Stimulated activated CD4-positive, alpha-beta T cell treated with anti-CD3 and anti-CD28 coated beads, Interleukin-4, amount 100 ng/mL, for 4 hours (primary cell): ENCODE measurements at places on chromosomes 16 and 17.

DNA sequence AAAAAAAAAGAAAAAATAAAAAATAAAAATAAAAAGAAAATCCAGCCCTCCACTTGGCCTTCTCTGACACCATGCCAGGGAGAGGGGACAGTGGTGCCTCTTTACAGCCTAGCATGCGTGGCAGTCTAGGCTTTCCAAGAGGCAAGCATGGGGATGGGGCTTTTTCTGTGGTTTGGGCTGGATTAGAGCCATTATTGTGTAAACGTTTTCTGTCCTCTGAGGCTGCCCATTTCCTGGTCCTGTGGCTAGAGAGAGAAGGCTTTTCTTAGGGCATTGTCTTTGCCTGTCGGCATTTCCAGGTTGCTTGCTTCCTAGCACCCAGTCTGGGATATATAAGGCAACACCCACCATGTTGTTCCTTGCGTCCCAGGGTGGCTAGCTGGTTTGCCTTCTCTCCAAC, 2.7 kb upstream of the DHRS7B start:
- DNase-seq = no peak

DNA sequence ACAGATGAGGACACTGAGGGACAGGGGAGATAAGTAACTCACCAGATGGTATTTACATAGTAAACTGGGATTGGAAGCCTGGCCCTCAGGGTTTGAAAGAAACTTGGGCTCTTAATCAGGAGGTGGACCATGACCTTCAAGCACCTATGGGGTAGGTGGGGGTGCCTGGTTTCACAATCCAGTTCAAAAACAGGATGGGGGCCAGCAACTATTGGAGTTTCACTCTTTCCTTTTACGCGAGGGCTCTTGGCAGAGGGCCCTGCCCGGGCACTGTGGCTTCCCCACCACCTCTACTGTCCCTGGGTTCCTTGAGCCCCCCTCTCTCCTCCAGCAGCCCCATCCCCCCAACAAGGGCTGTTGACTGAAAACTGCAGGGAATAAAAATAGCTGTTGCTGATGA, 11.3 kb upstream of the PRR29 start:
- DNase-seq = no peak

GRCh38 chr17:57987581-57988300, at the start of gene VEZF1:
TSS of gene VEZF1 (minus strand) at chr17:57988254. CDS start at chr17:57988111, 143 bp downstream.
- peak; percentile 76 for DNase-seq

DNA sequence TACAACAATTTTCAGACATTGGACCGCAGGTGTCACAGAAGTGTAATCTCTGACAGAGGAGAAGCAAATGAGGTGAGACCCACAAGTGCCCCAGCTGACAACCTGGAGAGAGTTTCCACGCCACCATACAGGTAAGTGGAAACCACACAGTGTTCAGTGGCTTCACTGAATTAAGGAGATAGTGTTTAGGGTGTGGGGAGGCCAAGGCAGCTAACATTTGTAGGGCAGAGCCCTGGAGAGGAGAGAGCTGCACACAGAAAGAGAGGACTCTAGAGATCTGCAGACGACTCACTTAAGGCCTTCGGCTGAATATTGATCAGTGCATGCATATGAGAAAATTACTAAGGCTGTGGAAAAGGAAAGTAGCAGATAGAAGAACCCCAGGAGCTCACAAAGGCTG, 228.9 kb upstream of the TNRC6C start:
- no peak for DNase-seq

DNA sequence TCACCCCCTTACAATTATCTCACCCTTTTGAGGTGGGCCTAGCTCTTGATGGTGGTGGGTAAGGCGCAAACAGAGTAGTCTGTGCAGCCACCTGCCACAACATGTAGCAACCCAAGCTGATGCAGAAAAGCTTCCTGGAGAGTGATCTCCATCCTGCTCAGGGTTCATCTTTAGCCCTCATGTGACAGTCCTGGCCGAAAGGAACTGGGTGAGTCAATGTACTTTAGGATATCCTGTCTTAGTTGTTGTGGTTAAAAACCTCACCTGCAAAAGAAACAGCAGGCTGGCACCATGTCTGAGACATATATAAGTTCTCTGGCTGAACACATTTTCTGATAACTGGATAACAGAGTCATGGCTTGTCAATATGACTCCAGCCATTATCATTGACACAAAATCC, 183.5 kb upstream of the CPHXL start:
- DNase-seq = no peak

DNA sequence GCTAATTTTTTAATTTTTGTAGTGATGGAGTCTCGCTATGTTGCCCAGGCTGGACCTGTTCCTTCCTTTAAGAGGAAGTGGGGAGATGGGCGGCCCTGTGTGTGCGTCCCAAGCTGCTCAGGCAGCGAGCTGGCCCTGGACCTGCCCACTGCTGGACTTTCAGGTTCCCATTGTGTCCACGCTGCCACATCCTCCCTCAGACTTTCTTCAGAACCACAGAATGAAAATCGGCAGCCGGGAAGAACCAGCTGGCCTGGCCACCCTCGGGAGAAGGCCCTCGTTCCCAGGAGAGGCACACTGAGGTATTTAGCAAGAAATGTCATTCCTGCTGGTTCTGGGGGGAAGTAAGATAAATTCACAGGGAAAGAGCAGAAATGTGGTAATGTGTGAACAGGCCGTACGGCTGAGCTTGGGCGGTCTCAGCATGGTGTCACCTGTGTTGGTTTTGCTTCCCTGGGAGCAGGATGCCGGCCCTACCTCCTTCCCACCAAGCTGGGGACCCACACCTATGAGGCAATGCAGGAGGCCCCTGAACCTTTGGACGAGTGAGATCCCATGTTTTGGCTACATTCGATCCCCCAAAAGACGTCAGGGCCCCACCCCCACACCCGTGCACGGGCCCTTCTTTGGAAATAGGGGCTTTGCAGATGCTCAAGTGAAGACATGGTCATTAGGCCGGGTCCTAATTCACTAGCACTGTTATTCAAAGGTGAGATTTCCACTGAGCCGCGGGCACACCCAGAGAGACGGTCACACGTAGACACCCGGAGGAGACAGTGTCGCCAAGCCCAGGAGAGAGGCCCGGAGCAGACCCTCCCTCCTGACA, 35.9 kb upstream of the ZNF469 start:
- DNase-seq = no peak

- DNase-seq = no peak
Observed at GRCh38 chr17:2965621-2966595, 97.5 kb downstream of the OR1D5 start.
